CD4-positive, alpha-beta T cell treated with Interleukin-21 for 1 hour (primary cell): ENCODE measurements at places on chromosomes 3 and 15.

GRCh38 chr15:81948222-81948621, 97.6 kb downstream of the MEX3B start:
- no peak for DNase-seq

DNA sequence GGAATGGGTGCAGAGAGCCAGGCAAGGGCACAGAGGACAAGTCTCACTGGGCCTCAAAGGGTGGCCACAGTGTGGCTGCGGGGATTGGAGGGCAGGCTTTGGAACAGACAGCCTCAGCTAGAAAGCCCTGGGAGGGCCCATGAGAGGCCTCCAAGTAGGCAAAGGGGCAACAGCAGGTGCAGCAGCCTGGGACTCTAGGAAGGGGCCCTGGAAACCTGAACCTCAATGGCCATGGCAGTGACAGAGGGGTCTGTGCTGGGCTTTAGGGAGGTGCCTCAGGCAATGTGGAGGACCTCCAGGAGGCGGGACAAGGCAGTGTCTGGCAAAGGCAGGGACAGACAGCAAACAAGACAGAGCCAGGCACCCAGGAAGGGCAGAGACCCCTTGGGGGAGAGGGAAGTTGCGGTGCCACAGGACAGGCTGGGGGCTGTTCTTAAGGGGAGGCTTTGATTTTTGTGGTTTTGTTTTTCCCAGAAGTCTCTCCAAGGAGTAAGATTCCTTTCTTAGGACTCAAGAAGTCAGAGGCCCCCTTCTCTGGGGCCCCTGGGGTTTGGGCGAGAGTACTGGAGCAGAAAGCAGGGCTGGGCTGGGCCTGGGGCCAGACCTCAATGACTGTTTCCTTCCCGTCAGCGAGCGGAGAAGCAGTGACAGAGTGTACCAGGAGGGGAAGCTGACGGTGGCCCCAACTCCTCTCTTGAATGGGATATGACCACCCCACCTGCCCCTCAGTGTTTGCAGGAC, 9.7 kb downstream of the STOML1 start:
- DNase-seq: peak; percentile 23

DNA sequence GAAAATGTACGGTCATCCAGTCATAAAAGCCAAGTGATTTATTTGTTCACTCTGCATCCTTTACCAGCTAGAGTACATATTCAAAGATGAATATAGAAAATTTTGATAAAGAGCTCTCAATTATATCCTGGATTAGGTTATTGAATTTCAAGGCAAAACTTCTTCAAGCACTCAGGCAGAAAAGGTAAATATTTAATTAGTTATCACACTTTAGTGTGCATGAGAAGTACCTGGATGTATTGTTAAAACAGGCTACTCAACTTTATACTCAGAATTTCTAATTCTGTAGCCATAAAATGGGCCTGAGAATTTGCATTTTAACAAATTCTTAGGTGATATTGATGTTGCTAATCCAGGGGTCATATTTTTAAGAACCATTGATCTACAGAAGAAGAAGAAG, 45.3 kb downstream of the ILDR1 start:
- no peak for DNase-seq

- no peak for DNase-seq
Observed at GRCh38 chr3:48285132-48285531, 44.2 kb downstream of the ZNF589 start.

DNA sequence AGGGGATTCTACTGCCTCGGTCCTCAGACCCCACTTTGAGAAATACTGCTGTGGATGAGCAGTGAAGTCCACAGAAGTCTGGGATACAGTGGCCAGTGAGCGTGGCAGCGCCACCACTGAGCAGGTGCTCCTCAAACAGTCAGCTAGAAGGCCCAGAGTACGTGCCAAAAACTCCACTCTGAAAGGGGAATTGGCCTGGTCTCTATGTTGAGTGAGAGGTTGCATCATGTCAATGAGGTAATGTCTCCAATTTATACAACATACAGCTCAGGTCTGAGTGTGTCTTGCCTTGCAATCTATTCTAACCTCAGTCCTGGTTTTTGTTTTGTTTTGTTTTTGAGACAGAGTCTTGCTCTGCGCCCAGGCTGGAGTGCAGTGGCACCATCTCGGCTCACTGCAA, 53.3 kb upstream of the ETV5 start:
- peak; percentile 22 for DNase-seq

DNA sequence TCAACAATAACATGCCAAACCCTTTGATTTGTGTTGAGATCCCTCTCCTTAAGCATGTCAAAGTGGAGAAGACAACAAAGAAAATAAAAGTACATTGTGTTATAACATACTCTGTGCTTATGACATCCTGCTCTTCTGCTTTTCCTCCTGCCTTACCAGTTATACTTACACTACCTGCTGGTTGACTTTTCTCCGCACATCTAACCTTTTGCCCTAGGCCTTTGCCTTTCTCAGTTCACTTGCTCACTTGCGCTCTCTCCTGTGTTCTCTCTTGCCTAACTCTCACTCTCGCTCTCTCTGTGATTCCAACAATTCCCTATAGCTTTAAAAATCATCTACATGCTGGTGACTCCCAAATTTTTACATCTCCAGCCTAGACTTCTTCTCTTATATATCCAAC, 5.7 kb downstream of the DNAH12 start:
- DNase-seq: no peak

GRCh38 chr15:78084449-78084750, 6.9 kb upstream of the TBC1D2B start:
- no peak for DNase-seq

DNA sequence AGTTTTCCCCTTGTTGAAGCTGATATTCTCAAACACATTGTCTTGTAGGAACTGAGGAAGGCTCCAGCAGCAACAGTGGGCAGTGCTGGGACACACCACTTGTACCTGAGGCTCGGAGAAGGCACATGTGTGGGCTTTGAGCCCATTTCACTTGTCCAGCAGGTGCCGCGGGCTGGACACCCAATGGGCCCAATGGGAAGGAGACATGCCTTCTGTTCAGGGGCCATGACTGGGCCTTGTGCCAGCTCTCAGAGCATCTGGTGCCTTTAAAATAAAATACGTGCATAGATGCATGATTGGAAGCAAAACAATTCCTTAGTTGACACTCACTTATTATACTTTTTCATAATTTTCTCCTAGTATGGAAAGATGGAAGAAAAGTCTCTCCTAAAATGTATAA, 334.2 kb downstream of the KLF13 start:
- DNase-seq: no peak

- no peak for DNase-seq
Observed at GRCh38 chr3:102866845-102867244, 432.0 kb downstream of the ZPLD1 start.
